Frontal cortex (tissue), 4 donors: ENCODE measurements at places on chromosomes 4 and X.

- DNase-seq, result no peak
Measured at GRCh38 chrX:105502336-105502735, 281.8 kb upstream of the TEX13A start.

GRCh38 chrX:104420907-104421306, 145.1 kb upstream of the IL1RAPL2 start:
- DNase-seq, result no peak

- no peak for DNase-seq
Measured at GRCh38 chr4:98663226-98664006, 5.0 kb upstream of the TSPAN5 start.

GRCh38 chr4:17153572-17153971, 255.1 kb upstream of the LDB2 start:
- no peak for DNase-seq

GRCh38 chrX:2589186-2590020, 88.6 kb upstream of the DHRSX start:
- no peak for DNase-seq

GRCh38 chrX:1453395-1453783, 680 bp upstream of the ASMTL start:
- peak; percentile 50 for DNase-seq

DNA sequence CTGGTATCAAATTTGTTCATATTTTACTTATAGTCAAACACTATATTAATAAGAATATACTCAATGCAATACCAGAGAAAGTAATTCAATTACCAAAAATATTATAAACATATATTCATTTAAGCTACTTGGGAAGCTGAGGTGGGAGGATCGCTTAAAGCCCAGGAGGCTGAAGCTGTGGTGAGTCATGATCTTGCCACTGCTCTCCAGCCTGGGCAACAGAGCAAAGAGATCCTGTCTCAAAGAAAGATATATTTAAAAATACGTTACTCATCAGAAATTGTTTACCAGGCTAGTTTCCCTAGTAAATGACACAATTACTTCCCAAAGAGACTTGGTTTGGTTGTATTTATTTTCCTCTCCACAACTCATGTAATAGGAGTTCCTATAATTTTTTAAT, 433.6 kb downstream of the GASK1B start:
- no peak for DNase-seq

DNA sequence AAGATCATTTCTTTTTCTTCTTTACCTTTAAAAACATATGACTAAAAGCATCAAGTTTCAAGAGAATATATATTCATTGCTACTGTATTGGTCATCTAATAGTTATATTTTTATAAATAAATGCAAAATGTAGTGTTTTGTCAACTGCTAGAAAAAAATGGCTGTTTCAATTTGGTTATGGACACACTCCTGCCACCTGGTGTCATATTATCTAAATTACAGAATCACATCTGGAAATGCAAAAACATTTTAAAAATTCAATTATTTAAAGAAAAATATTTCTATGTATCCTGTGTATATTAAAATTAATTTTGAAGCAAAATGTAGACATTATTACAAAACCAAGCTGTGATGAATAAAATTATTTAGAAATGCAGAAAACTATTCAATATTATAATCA, 329.4 kb upstream of the PCDH18 start:
- DNase-seq, result no peak

GRCh38 chr4:158850371-158850770, 81.5 kb downstream of the FNIP2 start:
- DNase-seq, result no peak

- DNase-seq, result no peak
Measured at GRCh38 chrX:118337687-118338086, 8.2 kb upstream of the WDR44 start.

GRCh38 chrX:107700317-107700774, 72.0 kb downstream of the PRPS1 start:
- no peak for DNase-seq

DNA sequence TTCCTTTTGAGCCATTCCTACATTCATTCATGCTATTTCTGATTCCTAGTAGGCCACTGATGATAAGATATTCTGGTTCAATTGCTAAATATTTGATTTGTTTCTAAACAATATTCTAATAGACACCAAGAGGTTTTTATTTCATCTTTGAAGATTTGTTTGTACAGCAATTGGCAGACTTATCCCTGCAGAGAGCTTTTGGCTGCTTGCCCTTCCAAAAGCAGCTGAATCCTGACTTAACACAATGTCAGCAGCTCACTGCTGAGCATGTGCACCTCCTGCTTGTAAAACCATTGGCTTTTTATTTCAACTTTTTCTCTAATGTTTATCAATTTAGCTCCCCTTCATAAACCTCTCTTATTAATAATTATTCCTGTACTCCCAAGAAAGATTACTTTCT, 45.3 kb downstream of the MMRN1 start:
- no peak for DNase-seq
